Fibroblast of lung (primary cell): ENCODE measurements at places on chromosomes 7 and 10. TPM values are rescaled to one million over a fixed set of nuclear protein-coding genes. Genes with fewer than 3 reads are reported as not detected.

GRCh38 chr10:118195729-118196128 is 146.4 kb downstream of the FAM204A start:
- no peak for DNase-seq

Gene STRIP2
- total RNA-seq = 4.9 and 10.9 TPM in 2 replicates

GRCh38 chr7:83452256-83452655 is 196.7 kb downstream of the SEMA3E start:
- no peak for DNase-seq

- no peak for DNase-seq
These were observed 186.8 kb downstream of the HGF start for GRCh38 chr7:81583090-81583489.

Gene ZKSCAN1
- 39.0 and 50.2 TPM in 2 replicates for total RNA-seq

GRCh38 chr7:69773535-69774225 is 175.4 kb downstream of the AUTS2 start:
- no peak for DNase-seq

GRCh38 chr10:58322072-58322834 is 12.6 kb upstream of the UBE2D1 start:
- DNase-seq = no peak

- DNase-seq = peak; percentile 100
These were observed 9.4 kb upstream of the PSAP start for GRCh38 chr10:71860243-71861029.
